ENCODE measurements at places on chromosomes 6 and 20.

DNA sequence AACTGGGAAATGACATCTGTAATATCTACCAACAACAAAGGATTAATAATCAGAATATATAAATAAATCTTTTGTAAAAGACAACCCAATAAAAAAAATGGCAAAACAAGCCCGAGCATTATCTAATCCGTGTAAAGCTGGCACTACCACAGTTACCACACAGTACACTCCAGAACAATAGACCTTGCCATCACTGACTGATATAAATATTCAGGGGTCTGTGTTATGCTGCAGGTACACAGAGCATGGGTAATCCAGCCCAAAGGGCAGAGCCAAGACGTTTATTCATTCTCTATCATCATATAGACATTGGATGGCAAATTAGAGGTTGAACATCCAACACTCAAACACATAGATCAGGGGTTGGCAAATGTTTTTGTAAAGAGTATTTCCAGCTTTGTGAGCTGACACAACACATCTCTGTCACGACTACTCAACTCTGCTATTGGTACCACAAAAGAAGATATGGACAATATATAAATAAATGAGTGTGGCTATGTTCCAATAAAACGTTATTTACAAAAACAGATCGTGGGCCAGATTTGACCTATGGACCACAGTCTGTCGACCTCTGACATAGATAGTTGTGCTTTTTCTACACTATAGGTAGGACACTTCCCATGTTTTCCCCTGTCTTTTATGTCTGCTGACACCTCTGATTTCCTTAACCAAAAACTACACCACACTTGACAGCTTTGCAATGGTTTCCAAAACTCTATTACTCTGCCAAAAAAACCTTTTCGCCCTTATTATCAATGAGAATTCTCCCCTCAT is 4.5 kb downstream of the NCOA6 start:
- H3K27me3 ChIP-seq: no peaks in the 10 kb centered on the region
- no peak overlapping the region for H3K4me3 ChIP-seq
- no peaks in the 10 kb centered on the region for H3K36me3 ChIP-seq
- DNase-seq: no peak
- no peak overlapping the region for H3K27ac ChIP-seq

DNA sequence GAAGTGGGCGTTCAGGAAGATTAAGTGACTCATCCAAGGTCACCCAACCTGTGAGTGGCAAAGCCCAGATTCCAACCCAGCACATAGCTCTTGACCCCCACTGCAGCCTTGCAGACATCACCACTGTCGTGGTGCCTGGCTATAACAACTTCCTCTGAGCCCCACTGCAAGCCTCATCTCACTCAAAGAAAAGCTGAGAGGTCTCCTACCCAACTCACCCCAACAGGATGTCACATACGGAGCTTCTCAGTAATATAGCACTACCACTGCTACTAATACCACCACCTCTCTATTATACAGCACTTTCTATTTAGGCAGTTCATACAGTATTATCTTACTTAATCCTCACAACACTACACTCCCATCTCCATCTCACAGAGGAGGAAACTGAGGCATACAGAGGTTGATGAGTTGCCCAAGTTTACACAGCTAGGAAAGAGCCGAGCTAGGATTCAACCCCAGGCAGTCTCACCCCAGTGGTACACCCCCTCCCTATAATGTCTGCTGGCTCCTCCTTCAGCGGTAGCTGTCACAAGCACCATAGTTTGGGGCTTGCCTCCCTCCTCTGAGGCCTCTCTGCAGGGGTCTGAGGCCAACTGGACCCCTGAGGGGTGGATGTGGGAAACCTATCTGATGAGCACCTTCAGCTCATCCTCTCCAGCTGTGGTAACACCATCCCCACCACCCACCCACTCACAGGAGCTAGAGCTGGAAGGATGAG is 19.5 kb downstream of the TFEB start:
- DNase-seq: no peak
- H3K4me1 ChIP-seq: peaks cover 41% of the 10 kb centered on the region
- no peaks in the 10 kb centered on the region for H3K36me3 ChIP-seq
- H3K27ac ChIP-seq: no peak overlapping the region
- H3K4me3 ChIP-seq: no peak overlapping the region
- no peaks in the 10 kb centered on the region for H3K27me3 ChIP-seq

DNA sequence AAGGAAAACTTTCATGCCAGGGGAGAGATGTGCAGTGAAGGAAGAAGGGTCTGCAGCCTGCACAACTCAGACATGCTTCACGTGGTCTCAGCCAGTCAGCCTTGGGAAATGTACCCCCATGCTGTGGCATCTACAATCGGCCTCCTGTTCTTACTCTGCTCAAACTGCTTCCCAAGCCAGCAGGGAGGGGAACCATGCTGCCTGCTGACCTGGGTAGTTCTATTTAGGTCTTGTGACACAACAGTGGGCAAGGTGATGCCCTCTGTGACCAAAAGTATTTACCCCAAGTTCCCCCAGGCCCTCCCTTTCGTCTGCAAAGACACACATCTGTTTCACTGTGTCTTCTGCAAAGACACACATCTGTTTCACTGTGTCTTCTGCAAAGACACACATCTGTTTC is 106.9 kb downstream of the SLC23A2 start:
- H3K4me1 ChIP-seq: peaks cover 23% of the 10 kb centered on the region
- no peak for DNase-seq
- no peaks in the 10 kb centered on the region for H3K27me3 ChIP-seq
- H3K36me3 ChIP-seq: peaks cover 19% of the 10 kb centered on the region
- H3K27ac ChIP-seq: no peak overlapping the region
- no peak overlapping the region for H3K4me3 ChIP-seq

DNA sequence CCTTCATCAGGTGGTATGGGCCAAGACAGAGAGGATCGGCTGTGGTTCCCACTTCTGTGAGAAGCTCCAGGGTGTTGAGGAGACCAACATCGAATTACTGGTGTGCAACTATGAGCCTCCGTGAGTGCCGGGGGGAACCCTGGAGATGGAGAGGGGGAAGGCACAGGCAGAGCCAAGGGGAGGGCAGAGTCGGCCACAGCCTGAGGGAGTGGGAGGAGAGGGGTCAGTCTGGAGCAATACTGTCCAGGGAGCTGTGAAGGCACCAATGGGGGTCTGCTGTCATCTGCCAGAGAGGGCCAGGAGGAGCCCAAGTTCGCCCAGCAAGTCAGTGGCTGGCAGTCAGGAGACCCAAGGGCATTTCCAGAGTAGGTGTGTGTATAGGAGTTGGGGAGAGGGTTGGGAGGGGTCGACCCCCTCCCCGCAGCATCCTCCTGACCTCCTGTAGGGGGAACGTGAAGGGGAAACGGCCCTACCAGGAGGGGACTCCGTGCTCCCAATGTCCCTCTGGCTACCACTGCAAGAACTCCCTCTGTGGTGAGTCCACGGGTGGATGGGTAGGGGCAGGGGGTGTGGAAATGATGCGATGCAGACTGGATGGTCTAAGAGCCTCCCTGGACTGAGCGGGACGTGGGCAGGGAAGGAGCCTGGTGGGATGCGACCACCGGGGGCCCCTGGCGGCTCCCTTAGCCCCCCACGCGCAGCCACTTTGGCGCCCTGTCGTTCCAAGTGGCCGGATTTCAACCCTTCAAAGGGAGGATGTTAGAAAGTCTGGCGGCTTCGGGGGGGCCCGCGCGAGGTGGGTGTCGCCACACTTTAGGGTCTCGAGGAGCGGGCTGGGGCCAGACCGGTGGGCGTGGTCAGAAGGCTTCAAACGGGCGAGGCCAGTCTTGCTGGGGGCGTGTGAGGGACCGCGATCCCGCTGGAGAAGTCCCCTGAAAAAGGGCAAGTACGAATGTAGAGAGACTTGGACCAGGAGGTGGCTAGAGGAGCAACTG is 7.2 kb downstream of the PI16 start:
- no peak overlapping the region for H3K4me3 ChIP-seq
- H3K4me1 ChIP-seq: peaks cover 25% of the 10 kb centered on the region
- no peak overlapping the region for H3K27ac ChIP-seq
- peaks cover 5% of the 10 kb centered on the region for H3K36me3 ChIP-seq
- DNase-seq: no peak

DNA sequence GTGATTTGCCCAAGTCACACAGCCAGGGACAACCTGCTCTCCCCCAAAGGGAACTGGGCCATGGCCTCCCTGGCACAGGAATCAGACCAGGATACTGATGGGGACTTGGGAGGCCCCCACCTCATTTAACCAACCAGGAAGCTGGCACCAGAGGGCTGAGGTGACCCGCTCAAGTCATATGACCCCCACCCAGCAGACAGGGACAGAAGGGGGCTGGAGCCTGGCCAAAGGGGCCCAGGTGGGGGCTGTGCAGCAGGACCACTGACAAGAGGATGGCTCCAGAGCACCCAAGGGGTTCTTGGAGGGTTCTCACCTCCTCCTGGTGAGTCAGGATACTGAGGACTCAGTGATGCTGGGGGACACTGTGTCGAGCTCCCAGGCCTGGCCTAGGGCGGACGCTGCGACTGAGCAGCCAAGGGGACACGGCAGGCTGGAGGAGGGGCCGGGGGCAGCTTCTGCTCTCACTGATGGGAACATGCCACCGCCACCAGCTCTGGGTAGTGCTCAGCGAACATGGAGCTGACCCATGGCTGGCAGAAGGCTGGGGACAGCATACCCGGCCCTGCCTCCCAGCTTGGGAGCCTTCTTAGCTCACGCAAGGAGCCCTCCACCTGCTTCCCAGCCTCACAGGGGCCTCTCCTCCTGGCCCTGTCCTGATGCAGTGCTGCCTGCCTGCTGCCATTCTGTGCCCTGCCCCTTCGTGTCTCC is 1.2 kb downstream of the CST7 start:
- H3K27me3 ChIP-seq: no peaks in the 10 kb centered on the region
- DNase-seq: no peak
- H3K36me3 ChIP-seq: peaks cover 11% of the 10 kb centered on the region
- H3K4me1 ChIP-seq: peaks cover 34% of the 10 kb centered on the region
- no peak overlapping the region for H3K4me3 ChIP-seq
- no peak overlapping the region for H3K27ac ChIP-seq

- no peaks in the 10 kb centered on the region for H3K4me1 ChIP-seq
- H3K36me3 ChIP-seq: no peaks in the 10 kb centered on the region
- H3K4me3 ChIP-seq: no peak overlapping the region
- no peak overlapping the region for H3K27ac ChIP-seq
- H3K27me3 ChIP-seq: peaks cover 4% of the 10 kb centered on the region
Observed at GRCh38 chr20:48338717-48339116, 489.1 kb downstream of the PREX1 start.

DNA sequence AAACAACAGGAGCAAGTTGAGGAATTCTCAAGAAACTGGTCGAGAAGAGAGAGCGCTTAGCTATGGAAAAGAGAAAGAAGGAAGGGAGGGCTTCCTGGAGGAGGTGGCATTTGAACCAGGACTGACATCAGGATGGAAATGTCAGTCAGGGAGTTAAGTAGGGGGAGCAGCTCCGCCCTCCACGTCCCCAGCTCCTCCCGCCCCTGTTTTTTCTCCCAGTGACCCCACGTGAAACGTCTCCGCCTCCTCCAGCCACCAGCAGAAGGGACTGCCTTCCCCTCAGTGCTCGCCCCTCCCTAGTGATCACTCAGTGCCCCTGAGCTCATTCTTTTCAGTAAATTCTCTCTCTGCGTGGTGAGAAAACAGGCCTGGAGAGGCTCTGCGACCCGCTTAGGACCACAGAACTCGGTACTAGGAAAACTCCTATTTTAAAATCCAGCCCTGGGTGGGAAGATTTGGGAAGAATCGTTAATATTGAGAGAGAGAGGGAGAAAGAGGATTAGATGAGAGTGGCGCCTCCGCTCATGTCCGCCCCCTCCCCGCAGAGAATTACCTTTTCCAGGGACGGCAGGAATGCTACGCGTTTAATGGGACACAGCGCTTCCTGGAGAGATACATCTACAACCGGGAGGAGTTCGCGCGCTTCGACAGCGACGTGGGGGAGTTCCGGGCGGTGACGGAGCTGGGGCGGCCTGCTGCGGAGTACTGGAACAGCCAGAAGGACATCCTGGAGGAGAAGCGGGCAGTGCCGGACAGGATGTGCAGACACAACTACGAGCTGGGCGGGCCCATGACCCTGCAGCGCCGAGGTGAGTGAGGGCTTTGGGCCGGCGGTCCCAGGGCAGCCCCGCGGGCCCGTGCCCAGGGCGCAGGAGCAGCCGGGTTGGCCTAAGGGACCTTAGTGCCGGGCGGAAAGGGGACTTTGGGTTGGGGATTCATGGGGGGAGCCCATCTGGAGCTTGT is 4.6 kb downstream of the HLA-DPB1 start:
- no peaks in the 10 kb centered on the region for H3K27me3 ChIP-seq
- H3K27ac ChIP-seq: no peak overlapping the region
- peak overlapping the region; percentile 2 for H3K4me3 ChIP-seq
- H3K36me3 ChIP-seq: peaks cover 23% of the 10 kb centered on the region

- no peak overlapping the region for H3K27ac ChIP-seq
- peaks cover 3% of the 10 kb centered on the region for H3K4me1 ChIP-seq
- no peaks in the 10 kb centered on the region for H3K27me3 ChIP-seq
- no peaks in the 10 kb centered on the region for H3K36me3 ChIP-seq
- H3K4me3 ChIP-seq: peak overlapping the region; percentile 21
Observed at GRCh38 chr6:157966589-157966977, 15.1 kb upstream of the SYNJ2 start.

DNA sequence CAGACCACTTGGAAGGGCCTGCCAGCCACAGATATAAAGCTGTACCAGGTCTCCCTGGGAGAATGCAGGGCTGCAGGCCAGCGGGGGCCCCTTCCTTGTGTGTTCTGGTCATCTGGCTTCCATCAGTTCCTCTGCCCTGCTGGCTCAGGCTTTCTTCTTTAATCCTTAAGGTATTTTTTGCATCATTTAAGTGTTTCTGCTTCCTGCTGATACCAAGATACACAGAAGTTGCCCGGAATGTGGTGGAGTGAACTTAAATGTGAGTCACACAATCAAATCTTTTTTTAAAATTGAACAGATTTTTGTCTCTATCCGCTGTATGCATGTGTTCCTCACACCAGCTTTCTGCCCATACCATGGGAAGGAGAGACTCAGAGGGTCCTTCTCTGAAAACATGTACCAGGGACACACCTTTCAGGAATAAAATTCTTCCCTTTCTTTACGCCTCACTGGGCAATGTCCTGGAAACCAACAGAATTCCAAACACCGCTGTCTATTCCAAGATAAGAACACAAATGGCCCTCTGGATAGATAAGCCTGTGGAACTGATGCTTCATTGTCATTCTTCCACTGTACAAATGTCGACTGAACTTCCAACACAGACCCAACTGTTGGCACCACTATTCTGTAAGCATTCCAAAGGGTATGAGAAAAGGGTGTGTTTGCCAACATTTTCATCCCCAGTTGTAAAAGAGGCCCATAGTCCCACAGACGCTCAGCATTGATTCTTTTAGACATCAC is 206.2 kb upstream of the MYLIP start:
- H3K27me3 ChIP-seq: no peaks in the 10 kb centered on the region
- no peaks in the 10 kb centered on the region for H3K36me3 ChIP-seq
- DNase-seq: peak; percentile 99

DNA sequence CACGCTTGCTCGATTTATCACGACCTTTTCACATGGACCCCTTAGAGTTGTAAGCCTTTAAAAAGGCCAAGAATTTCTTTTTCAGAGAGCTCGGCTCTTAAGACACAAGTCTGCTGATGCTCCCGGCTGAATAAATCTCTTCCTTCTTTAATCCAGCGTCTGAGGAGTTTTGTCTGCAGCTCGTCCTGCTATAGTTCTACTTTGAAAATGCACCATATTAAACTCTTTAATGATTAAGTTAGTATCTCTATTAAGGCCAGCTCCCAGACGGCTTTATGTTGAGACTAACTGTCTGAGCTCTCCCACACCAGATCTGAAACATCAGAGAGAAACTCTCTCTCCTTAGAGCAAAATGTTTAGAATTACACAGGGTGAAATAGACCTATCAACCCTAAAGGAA is 18.0 kb upstream of the GSTA3 start:
- H3K27me3 ChIP-seq: no peaks in the 10 kb centered on the region
- no peak for DNase-seq
- no peaks in the 10 kb centered on the region for H3K4me1 ChIP-seq
- H3K36me3 ChIP-seq: no peaks in the 10 kb centered on the region

Measured in common myeloid progenitor, CD34-positive (primary cell).